CD4-positive, alpha-beta T cell treated with Interleukin-1 beta for 1 hour (primary cell): ENCODE measurements at places on chromosomes 7 and 10.
A peak's percentile ranks its signal among the peaks of the same experiment; 100 is the strongest.

- DNase-seq, result no peak
Measured at GRCh38 chr7:71343039-71343438, 211.1 kb downstream of the GALNT17 start.

- peak; percentile 43 for DNase-seq
Measured at GRCh38 chr10:131928248-131929095, 27.7 kb downstream of the PPP2R2D start.

GRCh38 chr7:154720016-154720415 is 282.9 kb downstream of the PAXIP1 start:
- no peak for DNase-seq

- no peak for DNase-seq
Measured at GRCh38 chr7:96547371-96547811, 162.3 kb downstream of the SEM1 start.

DNA sequence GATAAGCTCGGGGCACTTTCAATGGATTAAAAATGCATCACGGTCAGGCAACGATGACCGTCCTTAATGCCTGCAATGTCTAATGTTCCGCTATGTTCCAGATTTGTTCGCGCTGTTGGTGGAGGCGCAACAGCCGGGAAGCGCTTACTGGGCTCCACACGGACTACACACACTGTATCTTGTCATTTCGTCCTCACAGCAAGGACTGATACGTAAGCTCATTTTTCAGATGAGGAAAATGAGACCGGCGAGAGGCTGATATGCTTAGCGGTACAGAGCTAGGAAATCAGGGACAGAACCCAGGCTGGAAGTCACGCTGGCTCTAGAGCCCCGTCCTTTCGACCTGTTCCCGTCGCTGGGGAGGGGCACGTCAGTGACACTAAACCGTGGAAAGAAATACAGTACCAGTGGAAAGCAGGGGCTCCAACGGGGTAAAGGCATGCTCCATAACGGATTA is 670 bp downstream of the TPK1 start:
- peak; percentile 43 for DNase-seq

DNA sequence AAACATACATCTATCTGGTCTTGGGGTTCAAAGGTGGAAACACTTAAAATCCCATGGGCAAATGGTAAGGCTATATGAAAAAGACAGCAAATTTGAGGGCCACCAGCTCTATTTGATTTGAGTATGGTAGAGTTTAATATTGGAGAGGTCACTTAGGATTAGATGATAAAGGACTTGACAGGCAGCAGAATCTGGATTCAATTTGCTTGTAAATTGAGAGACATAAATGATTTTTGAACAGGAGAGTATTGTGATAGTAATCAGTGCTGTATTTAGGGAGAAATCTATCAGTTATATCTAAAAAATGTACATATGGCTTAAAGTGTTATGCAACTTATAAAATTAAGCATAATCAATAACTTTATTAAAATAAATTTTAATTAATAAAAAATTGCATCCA is 155.2 kb downstream of the SEMA3A start:
- no peak for DNase-seq

GRCh38 chr10:80408242-80409101 is at the start of gene PRXL2A:
Gene PRXL2A (plus strand): TSS chr10:80408551. CDS start chr10:80420468, 11,917 bp downstream.
- peak; percentile 80 for DNase-seq

- no peak for DNase-seq
Measured at GRCh38 chr7:75657866-75658265, 80.9 kb downstream of the HIP1 start.

DNA sequence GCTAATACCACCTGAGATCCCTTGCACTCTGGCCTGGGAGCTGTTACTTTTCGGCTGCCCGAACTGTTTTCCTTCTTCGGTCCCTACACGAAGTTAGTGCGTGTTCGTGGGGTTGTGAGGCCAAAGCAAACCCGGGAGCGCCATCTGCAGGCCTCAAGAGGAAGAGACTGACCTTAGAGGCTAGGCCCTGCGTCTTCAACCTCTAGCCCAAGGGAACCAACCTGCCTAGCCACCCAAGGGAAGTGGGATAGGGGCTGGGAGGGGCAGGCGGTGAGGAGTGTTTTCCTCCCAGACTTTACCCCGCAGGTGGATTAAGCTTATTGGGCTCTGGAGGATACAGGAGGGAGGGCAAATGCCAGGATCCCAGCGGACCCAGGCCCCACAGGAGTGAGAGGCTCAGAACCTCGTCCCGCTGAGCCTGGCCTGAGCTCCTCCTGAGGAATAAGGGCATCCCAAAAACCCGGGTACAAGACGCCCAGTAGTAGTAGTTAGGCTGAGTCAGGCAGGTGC is 1.7 kb upstream of the PAX2 start:
- peak; percentile 39 for DNase-seq
